ENCODE measurements at places on chromosomes 3 and 15.
A peak's percentile ranks its signal among the peaks of the same experiment; 100 is the strongest.

DNA sequence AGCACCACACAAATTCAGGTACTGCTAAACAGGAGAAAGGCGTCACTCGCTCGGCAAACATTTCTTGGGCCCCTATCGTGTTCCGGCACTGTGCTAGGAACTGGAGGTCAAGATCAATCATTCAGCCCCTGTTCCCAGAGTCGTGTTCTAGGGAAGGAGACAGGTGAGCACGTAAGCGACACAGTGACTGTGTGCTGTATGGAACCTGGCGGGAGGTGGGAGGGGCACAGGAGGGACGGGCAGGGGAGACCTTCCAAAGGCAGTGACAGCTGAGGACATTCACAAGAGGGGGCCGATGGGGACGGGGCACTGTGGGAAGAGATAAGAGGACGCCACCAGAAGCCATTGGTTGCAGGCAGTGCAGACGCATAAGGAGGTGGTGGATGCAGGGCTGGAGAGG is 32.2 kb downstream of the BDH1 start:
- DNase-seq, result no peak

- DNase-seq, result no peak
These were observed 78.7 kb downstream of the ISG20 start for GRCh38 chr15:88717382-88718031.

DNA sequence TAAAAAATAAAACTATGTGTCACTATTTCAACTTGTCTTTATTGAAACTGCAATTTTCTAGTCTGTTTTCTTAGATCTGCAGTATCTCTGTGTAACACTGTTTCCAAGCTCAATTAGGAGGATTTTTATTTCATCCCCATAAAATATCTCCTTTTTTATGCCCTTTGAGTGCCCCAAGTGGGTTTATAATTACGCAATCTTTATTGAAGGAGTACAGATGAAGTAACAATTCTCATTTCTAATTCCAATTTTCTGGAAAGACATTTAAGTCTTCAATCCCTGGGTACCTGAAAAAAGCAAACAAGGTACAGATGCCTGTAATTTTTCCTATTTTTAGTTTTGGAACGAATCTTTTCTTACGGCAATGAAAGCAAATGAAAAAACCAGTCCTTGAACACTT is 61.3 kb downstream of the CYP19A1 start:
- DNase-seq, result no peak

DNA sequence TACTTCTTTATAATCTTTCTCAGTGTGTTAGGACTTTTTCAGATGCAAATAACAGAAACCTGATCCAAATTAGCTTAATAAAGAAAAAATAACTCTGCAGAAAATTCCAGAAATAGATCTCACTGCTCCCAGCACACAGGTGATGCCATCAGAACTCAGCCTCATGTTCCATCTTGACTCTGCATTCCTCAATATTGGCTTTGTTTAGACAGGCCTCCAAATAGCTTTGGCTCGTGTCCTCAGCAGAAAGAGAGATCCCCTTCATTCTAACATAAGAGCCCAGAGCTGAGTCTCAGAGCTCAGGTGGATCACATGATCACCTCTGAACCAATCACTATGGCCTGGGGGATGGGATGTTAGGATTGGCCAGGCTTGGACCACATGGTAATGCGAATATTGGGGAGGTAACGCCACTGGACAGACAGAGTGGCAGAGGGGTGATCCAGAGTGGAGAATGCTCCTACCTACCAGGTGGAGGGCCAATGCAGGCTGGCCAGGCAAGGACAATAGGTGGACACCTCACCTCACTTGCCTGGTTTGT is 46.6 kb upstream of the TBC1D21 start:
- no peak for DNase-seq

GRCh38 chr3:20935791-20936190 is 749.8 kb upstream of the SGO1 start:
- no peak for DNase-seq

DNA sequence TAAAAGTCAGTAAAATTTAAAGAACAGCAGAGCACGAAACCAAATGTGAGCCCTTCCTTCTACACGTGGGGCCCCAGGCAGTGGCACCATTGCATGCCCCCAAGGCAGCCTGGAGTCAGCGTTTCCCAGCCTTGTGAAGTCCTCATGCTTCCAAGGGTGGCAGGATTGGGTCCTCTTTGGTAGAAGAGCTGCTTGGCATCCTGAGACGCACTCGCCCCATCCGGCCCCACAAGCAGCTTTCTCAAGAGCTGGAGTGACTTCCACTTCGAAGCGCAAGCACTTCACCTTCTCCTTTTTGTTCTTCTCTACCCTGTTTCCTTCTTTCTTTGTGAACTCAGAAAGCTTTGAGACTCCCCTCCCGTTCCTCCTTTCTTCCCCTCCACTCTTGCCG is 34.7 kb downstream of the ZNF710 start:
- DNase-seq, result peak; percentile 40

DNA sequence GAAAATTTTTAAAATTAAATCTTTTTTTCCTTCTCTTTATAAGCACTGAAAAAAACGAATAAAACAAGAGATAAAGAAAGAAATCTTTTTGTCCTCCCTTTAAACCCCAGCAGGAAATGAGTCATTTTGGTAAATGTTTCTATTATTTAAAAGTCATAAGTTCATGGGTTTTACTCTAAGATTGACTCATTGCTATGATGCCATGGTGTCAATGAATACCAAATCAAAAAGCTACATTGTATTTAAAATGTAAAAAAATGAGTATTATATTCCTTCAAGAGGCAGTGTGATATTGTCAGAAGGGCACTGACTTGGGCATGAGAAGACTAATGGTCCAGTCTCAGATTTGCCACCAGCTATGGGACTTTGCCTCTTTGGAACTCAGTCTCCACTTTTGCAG is 303.4 kb upstream of the DNAJC19 start:
- DNase-seq, result no peak

- no peak for DNase-seq
These were observed 53.8 kb downstream of the SAMMSON start for GRCh38 chr3:70053293-70053692.

- no peak for DNase-seq
These were observed 147.0 kb upstream of the EOMES start for GRCh38 chr3:27869152-27869551.

GRCh38 chr15:45428491-45428890 is 50.1 kb upstream of the GATM start:
- no peak for DNase-seq

GRCh38 chr3:179454887-179455286 is 3.6 kb upstream of the GNB4 start:
- DNase-seq, result no peak

DNA sequence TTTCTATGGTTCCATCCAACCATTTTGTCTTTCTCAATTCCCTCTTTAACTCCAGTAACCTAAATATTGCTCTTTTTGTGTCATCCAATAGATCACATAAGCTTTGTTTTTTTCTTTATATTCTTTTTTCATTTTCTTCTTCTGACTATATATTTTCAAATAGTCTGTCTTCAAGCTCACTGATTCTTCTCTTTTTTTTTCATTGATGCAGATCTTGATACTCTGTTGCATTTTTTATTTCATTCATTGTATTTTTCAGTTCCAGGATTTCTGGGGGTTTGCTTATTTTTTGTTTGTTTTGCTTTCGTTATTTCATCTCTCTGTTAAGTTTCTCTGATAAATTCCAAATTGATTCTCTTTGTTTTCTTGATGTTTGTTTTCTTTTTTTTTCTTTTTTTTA is 36.2 kb downstream of the CLDN1 start:
- DNase-seq, result no peak

- no peak for DNase-seq
These were observed 64.4 kb downstream of the CCDC54 start for GRCh38 chr3:107441617-107442016.

DNA sequence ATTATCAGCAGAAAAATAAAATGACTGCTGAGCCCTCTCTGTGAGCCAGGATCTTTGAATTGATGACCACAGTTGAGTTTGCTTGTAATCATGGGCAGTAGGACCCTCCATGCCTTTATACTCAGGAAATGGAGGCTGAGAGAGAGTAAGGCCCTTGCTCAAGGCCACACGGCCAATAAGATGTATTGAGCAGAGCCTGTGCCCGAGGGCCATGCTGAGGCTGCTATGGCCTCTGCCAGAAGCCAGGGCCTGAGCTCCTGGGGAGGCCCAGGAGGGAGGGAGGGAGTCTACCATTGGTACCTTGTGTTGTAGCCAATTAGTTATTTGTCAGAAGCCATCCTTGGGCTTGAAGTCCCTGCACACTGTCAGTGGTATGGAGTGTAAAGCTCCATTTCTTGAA is 151.4 kb downstream of the DNAJB8 start:
- DNase-seq, result no peak

DNA sequence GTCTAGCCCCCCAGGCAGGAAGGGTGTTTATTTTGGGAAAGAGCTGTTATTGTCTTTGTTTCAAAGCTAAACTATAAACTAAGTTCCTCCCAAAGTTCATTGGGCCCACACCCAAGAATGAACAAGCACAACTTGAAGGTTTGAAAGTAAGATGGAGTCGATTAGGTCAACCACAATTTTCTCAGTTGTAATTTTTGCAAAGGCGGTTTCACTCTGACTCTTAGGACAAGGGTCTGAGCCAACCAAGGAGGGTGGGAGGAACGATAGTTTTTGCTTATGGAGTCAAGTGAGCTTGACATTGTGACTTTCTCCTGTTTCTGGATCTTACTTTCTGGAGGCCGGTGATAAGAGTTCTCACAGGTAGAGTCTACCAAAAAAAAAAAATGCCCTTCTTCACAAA is 5.8 kb upstream of the ZNF770 start:
- no peak for DNase-seq

DNA sequence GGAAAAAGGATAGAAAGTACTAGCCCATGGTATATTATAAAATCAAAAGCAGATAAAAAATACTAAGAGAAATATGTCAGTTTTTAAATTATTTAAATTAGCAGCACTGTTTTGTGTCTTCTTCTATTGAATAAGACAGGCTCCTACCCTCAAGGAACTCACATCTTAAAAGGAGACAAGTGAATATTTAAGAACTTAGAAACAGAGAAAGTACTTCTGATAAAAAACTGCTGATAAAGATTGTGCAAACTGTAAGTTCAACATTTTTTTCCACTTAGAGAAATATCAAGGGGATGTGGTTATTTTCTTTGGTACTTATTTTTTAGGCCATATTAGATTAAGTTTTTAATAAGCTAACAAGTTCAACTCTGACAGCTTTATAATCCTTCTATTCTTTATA is 3.0 kb upstream of the ANKRD28 start:
- DNase-seq, result no peak

DNA sequence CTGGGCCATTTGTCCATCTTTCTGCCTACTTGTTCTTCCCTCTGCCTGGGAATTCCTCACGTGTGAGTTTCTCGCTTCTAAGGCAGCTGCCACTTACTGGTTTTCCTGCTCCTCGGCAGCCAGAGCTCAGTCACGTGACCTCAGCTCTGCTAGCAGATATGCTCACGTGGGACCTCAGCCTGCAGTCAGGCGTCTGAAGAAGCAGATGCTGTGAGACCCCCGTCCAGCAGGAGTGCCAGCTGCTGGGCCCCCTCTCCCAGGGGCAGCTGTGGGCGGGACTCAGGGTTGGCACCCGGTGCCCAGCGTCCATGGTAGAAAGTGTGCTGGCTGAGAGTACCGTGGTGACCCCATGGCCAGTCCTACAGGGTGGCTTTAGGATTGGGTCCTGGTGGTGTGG is 161.3 kb upstream of the TLE3 start:
- peak; percentile 81 for DNase-seq

GRCh38 chr15:84950570-84951111 is 31.0 kb upstream of the PDE8A start:
- DNase-seq, result no peak

DNA sequence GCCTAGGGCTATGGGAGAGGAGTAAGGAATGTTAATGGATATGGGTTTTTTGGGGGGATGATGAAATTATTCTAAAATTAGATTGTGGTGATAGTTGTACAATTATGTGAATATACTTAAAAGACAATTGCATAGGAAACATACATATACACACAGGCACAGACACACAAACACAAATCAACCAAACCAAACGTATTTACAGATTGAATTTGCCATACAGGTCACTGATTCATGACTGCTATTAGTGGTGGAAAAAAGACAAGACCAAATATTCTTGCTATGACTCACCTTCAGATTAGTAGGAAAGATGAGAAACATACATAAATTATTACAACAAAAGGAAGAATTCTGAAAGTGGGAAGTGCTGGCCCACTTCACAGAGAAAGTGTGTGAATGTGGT is 85.3 kb downstream of the C3orf38 start:
- DNase-seq, result no peak

GRCh38 chr15:42549741-42550392 is 1.2 kb downstream of the HAUS2 start:
- no peak for DNase-seq

- no peak for DNase-seq
These were observed 725 bp downstream of the FEM1B start for GRCh38 chr15:68278345-68278594.

DNA sequence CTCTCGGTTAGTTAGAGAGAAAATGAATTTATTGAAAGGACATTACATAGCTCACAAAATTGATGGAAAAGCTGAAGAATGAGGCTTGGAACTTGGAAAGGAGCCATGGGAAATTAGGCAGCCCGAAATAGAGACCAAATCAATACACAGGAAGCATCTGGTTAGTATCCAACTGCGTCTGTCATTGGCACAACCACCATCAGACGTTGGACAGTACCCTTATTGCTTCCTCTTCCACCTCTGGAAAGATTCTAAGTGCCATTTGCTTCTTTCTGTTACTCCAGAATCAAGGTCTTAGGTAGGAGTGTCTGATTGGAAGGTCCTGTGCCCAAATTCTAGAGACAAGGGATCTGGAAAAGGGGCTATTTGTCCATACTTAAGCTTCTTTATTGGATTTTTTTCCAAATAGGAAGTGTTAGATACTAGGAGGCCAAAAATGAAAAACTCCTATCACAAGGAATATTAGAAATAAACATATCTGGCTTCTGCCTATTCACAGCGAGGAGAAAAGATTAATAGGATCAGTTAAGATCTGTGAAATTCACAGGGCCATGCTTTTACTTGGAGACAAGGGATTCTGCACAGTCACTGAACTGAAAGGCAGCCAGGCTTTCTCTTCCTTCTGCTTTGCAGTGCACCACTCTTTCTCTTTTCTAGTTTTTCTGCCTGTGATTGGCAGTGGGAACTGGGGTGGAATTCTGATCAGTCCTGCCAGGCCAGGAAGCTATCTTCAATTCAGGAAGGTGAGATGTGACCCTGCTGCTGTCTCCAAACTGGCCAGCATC is 10.7 kb upstream of the HACD2 start:
- no peak for DNase-seq

- no peak for DNase-seq
These were observed 1144.5 kb downstream of the TUSC7 start for GRCh38 chr3:117853923-117854668.

- DNase-seq, result no peak
These were observed 17.9 kb downstream of the STT3B start for GRCh38 chr3:31550452-31551251.

DNA sequence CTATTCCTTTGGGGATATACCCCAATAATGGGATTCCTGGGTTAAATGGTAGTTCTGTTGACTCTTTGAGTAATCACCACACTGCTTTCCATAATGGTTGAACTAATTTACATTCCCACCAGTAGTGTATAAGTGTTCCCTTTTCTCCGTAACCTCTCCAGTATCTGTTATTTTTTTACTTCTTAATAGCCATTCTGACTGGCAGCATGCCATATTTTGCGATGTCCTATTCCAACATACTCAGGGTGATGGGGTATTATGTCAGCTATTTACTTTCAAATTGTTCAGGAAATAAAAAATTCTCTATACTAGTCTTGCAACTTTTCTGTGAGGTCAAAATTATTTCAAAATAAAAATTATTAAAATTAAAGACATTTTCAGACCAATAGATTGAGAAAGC is 9.1 kb upstream of the PARP14 start:
- no peak for DNase-seq

- peak; percentile 68 for DNase-seq
These were observed 20.4 kb upstream of the NFKBIZ start for GRCh38 chr3:101828691-101829436.
